ENCODE measurements at places on chromosomes 7 and 10. TPM values are rescaled to one million over a fixed set of nuclear protein-coding genes. Genes with fewer than 3 reads are reported as not detected.

- DNase-seq: no peak
Measured at GRCh38 chr7:134262322-134262721, 54.4 kb downstream of the SLC35B4 start.

GRCh38 chr10:53702489-53702888 is 929.9 kb upstream of the MBL2 start:
- DNase-seq: no peak

GRCh38 chr10:124562425-124563060 is 100.9 kb downstream of the LHPP start:
- no peak for DNase-seq

The PIK3CG gene
- 6.1 TPM for total RNA-seq

- no peak for DNase-seq
Measured at GRCh38 chr10:123995461-123996131, 97.8 kb downstream of the CHST15 start.

The SLC18A3 gene
- not detected for total RNA-seq

- DNase-seq: no peak
Measured at GRCh38 chr7:94656925-94657731, 1.2 kb upstream of the SGCE start.
